Stimulated activated CD8-positive, alpha-beta memory T cell treated with anti-CD3 and anti-CD28 coated beads, Interleukin-4, amount 100 ng/mL, for 4 hours (primary cell): ENCODE measurements at places on chromosomes 12 and 14.

- no peak for DNase-seq
These were observed 1.0 kb downstream of the KLHL33 start for GRCh38 chr14:20434701-20435581.

- no peak for DNase-seq
These were observed 177.6 kb downstream of the ACSS3 start for GRCh38 chr12:81255456-81255855.

DNA sequence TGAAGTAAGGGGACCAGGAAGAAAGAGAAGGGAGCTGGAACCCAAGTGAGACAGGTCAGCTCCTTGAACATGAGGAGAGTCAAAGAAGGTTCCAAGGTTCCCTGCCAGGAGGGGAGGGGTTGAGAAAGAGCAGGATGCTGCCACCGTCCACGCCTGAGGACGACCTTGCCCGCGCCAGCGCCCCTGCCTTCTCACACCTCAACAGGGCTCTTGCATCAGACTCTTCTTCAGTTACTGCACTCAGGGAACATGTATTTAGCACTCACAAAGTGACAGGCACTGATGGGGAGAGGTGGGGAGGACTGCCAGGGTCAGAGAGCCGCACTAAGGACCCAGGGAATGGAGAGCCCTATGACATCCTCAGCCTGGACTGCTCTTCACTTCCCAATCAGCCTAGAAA is 102.1 kb upstream of the NUDT4 start:
- no peak for DNase-seq

DNA sequence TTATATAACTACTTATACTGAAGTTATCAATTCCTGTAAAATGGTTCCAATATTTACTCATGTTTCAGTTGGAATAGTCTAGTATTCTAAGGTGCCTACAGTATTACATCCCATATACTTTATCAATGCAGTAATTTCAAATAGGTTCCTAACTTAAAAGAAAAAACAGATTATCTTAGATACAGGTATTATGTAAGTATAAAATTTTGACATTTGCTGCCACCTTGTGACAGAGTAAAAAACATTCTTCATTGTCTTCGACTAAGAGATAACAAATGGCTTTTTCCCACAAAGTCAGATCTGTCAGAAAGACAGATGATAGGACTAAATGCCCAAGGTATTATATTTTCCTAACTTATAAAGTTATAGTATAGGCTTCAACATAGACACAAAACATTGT is 78.7 kb downstream of the TXNDC16 start:
- DNase-seq = no peak

- no peak for DNase-seq
These were observed 162.6 kb downstream of the ETNK1 start for GRCh38 chr12:22787557-22787956.
